ENCODE measurements at places on chromosomes 5 and 9.

- no peak for DNase-seq
These were observed 253.4 kb downstream of the ARHGAP26 start for GRCh38 chr5:143023411-143024096.

DNA sequence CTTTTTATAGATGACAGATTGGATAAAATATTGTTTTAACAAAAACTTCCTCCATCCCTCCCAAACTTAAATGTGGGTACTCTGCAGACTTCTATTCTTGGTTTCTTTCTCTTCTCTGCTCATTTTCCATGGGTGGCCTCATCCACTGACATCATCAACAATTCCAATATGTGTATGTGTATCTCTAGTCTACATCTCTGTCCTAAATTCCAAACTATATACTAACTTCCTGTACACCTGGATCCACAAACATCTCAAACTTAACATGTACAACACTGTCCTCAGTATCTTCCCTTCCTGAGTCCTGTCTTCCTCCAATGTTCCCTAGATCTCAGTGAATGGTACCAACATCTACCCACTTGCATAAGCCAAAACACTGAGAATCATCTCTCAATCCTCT, 28.5 kb upstream of the CDK5RAP2 start:
- DNase-seq: no peak

DNA sequence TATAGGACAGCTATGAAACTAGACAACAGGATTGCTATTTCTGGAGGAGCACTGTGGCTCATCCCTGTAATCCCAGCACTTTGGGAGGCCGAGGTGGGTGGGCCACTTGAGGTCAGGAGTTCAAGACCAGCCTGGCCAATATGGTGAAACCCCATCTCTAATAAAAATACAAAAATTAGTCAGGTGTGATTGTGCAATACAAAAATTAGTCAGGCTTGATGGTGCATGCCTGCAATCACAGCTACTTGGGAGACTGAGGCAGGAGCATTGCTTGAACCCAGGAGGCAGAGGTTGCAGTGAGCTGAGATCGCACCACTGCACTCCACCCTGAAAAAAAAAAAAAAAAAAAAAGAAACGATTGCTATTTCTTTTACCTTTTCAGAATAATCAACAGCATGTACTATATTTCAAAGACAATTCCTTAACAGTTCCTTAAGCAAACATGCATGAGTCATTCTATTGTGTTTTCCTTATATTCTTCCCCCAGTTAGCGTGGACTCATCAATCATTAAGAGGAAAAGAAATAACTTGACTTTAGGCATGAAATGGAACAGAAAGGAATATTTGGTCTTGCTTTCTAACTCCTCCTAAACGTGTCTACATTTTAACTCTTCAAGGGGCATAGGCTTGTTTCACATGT, 162.6 kb downstream of the TAF11L14 start:
- DNase-seq: no peak

- DNase-seq: no peak
These were observed 5.5 kb upstream of the DBN1 start for GRCh38 chr5:177478711-177479646.

DNA sequence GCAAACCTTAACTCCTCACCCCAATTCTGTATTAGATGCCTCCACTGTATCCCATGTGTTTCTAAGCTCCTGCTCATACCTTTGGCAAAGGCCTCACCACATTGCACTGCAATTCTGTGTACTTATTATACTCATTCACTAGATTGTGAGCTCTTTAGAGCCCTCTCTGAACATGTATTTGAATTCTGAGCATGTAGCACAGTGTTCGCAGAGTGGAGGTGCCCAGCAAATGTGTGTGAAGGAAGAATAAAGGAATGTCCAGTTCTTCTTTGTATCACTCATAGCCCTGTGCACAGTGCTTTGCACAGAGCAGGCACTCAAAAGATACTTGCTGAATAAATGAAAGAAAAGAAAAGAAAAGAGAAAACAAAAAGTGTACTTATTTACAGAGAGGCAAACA, 301.1 kb upstream of the EFNA5 start:
- DNase-seq: no peak

DNA sequence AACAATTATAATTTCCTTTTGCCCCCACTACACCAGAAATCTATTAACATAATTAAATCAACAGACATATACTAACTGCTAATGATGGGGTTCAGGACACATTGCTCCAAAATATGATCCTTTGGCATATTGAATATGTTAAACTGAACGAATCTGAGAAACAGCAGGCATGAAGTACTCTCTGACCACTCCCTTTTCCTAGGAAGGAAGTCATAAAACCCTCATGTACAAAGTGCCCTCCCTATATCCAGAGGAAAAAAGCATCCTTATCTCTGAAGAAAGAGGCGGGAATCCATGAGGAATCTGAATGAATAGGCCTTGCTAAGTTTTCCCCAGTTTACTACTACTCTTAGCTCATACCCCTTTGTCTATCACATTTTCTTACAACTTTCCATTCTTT, 67.9 kb downstream of the ADAMTS6 start:
- DNase-seq: no peak

GRCh38 chr9:24721621-24722020, 175.9 kb upstream of the IZUMO3 start:
- DNase-seq: no peak

DNA sequence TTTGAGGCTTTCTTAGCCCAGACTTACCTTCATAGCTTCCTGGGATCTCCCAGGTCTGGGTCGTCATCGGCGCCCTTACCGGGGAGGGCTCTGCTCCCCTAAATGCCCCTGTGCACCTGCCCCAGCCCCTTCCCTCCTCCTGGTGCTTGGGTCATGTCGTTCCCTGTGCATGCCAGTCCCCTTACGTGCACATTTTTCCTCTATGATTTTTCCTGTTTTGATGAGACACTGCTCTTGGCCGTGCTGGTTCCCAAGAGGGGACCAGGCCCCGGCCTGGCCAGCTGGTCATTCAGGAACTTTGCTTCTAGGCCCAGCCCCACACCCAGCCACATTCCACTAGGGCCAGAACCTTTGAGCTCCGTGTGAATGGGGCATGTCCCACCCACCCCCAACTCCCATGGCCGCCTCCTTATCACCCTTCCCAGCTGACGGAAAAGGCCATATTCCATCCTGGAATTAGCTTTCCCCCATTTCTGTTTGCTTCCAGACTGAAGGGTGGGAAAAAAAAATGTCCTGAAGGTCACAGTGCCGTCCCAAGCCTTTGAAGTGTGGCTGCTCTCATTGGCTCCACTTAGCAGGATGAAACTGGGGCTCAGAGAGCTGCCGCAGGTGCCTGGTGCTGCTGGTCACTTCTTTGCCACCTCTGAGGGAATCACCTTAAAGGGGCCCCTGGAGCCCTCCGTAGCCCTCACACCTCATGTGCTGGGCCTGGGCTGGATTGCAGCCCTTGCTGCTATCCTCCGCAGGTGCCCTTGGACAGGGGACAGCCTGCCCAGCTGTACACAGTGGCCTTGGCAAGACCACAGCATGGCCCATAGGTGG, 25.1 kb downstream of the ERGIC1 start:
- no peak for DNase-seq

DNA sequence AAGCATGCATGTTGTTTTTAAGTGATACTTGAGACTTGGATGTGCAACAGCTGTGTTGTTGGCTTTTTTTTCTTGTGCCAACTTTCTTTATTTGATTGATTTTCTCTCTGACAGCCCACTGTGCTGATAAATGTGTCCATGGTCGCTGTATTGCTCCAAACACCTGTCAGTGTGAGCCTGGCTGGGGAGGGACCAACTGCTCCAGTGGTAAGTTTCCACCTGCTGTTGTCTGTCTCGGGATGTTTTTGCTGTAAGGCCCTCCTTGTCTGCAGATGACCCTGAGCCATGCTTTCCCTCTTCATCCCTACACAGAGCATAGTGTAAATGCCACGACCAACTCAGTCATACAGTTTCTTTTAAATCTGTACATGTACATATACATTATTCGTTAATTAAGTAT, 79.2 kb downstream of the MEGF10 start:
- no peak for DNase-seq

GRCh38 chr5:88888848-88889188, 5.8 kb upstream of the MEF2C start:
- no peak for DNase-seq

DNA sequence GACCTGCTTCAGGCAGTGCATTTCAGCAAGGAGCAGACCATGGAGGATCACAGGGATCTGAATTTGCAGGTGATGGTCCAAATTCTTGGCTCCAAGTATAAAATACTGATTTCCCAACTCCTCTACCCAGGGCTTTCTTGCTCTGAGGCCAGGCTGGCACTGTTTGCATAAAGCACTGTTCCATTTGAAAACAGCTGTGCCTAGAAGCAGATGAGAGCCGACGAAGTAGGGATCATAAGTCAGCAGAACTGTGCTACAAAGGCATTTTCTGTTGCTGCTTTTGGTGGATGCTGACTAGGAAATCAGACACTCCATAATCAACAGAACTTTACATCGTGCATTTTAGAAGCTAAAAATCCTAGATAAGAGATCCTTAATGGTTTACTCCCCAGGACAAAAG, 126.4 kb downstream of the MAT2B start:
- DNase-seq: no peak

- no peak for DNase-seq
These were observed 265.3 kb downstream of the FSTL4 start for GRCh38 chr5:133347039-133347438.

- no peak for DNase-seq
These were observed 26.8 kb downstream of the ACTBL2 start for GRCh38 chr5:57455511-57456455.

GRCh38 chr9:89941875-89942274, 337.1 kb downstream of the GADD45G start:
- DNase-seq: peak; percentile 42

- no peak for DNase-seq
These were observed 155.9 kb upstream of the PHYKPL start for GRCh38 chr5:178388386-178389025.

DNA sequence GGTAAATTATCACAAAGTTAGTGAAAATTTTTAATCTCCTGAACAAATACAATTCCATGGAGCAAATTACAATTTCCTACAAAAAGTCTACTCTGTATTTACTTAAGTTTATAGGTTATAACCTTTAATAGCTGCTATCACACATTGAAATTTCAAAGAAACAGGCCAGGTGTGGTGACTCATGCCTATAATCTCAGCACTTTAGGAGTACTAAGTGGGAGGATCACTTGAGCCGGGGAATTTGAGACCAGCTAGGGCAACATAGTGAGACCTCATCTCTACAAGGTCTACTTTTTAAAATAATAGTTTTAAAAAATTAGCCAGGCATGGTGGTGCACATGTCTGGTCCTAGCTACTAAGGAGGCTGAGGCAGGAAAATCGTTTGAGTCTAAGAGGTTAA, 50.3 kb downstream of the HINT1 start:
- DNase-seq: no peak

DNA sequence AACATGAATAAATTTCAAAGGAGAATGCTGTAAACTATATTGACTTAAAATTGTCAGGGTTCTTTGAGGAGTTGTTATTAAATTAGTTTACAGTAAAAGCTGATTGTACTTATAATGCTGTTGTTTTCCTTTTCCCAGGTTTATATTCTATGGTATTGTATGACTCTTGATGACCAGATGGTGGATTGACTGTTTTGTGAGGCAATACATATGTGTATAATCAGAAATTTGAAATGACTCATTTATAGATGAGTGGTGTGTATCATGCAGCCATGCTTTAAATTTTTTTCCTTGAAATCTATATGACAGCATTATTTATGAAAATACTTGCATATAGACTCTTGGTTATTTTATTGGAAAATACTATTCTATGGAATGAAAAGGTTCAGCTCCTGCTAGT, 195.3 kb downstream of the CNTLN start:
- no peak for DNase-seq

DNA sequence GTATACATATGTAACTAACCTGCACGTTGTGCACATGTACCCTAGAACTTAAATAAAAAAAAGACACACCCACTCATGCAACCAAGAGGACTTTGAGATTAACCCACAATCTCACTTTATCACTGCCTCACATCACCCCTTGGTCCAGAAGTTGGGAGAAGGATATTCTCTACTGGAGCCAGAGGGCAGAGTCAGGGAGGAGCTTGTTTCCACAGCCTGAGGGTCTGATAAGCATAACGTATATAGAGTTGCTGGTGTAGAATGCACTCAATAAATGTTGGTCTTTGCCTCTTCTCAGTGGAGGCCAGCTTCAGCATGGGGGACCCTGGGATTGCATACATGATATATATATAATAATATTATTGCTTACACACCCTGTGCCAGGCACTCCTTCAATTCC, 10.1 kb downstream of the KCNV2 start:
- DNase-seq: no peak

- DNase-seq: no peak
These were observed 27.7 kb downstream of the MSX2 start for GRCh38 chr5:174752121-174752520.

DNA sequence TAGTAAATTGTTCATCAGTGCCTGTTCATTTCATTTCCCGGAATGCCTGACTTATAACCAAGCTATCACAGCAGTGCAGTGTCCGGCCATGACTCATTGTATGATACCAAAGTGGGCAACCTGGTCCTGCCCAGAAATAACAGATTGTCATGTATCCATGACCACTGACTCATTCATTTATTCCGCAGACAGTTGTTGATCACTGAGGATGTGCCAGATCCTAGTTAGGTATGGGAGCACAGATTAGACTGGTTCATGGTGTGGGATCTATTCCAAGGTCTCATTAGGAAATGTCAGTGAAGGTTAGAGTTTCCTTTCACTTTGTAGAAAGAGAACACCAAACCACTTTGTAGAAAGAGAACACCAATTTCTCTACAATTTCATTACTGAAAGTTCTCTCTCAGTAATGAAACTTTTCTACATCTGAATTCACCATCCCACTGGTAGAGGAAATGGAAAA, 8.7 kb downstream of the NREP start:
- no peak for DNase-seq

GRCh38 chr5:109853377-109853776, 163.7 kb downstream of the MAN2A1 start:
- DNase-seq: no peak

- no peak for DNase-seq
These were observed 55.4 kb downstream of the SEMA4D start for GRCh38 chr9:89442501-89442978.

- DNase-seq: no peak
These were observed 76.0 kb downstream of the ARL15 start for GRCh38 chr5:54234304-54234933.

DNA sequence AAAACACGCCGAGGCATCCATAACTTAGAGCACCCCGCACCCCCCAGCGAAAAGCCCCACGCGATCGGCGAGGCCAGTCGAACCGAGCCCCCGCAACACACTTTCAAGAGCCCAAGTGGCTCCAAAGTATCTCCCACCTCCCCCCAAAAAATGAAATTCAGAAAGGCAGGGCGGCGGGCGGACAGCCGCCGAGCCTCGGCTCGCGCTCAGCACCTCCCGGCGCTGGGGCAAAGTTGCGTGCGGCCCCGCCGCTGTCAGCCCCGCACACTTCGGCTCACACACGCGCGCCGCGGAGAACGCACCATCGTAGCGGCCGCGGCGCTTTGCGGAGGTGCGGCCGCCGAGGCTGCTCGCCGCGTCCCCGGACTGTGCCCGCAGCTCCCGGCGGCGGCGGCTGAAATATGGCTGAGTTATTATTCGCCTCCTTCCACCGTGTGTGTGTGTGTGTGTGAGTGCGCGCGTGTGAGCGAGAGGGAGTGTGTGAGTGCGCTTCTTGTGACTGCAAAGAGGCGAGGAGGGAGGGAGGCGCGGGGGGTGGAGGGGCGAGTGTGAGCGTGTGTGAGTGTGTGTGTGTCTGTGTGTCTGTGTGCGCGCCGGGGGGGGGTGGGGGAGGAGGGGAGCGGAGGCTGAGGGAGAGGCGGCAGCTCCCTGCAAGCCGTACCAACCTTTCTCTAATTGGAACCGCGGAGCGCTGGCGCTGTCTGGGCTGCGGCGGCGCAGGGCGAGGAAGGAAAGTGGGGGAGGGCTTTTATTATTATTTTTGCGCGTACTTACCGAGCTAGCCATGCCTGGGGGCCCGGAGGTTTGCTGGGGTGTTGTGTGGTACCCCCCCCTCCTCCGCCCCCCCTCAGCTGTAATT, 599 bp downstream of the MLLT3 start:
- DNase-seq: peak; percentile 30

Data from DMS153 (cell line).